ENCODE measurements at places on chromosomes 6 and 20. TPM values are rescaled to one million over a fixed set of nuclear protein-coding genes. Genes with fewer than 3 reads are reported as not detected.

The FAM209B gene
- total RNA-seq, result 0.93 TPM

The GPX5 gene
- not detected for total RNA-seq

The MARCKS gene
- total RNA-seq, result 0.15 TPM

The SRSF12 gene
- 0.12 TPM for total RNA-seq

The ZC3H12D gene
- total RNA-seq, result 124 TPM

The SIGLEC1 gene
- 0.07 TPM for total RNA-seq

The HUS1B gene
- 1.5 TPM for total RNA-seq

The PHACTR3 gene
- total RNA-seq, result not detected

The PLAGL1 gene
- total RNA-seq, result 16.3 TPM

The SLC17A3 gene
- not detected for total RNA-seq

The CLPSL2 gene
- not detected for total RNA-seq

The MYCT1 gene
- total RNA-seq, result not detected

The PAQR8 gene
- total RNA-seq, result 12.2 TPM
